ENCODE measurements at places on chromosomes 13 and 19.

GRCh38 chr19:23855676-23856075 lies 59.0 kb upstream of the ZNF726 start:
- DNase-seq = peak; percentile 1

GRCh38 chr13:22789916-22790315 lies 390.9 kb upstream of the SGCG start:
- DNase-seq = no peak

DNA sequence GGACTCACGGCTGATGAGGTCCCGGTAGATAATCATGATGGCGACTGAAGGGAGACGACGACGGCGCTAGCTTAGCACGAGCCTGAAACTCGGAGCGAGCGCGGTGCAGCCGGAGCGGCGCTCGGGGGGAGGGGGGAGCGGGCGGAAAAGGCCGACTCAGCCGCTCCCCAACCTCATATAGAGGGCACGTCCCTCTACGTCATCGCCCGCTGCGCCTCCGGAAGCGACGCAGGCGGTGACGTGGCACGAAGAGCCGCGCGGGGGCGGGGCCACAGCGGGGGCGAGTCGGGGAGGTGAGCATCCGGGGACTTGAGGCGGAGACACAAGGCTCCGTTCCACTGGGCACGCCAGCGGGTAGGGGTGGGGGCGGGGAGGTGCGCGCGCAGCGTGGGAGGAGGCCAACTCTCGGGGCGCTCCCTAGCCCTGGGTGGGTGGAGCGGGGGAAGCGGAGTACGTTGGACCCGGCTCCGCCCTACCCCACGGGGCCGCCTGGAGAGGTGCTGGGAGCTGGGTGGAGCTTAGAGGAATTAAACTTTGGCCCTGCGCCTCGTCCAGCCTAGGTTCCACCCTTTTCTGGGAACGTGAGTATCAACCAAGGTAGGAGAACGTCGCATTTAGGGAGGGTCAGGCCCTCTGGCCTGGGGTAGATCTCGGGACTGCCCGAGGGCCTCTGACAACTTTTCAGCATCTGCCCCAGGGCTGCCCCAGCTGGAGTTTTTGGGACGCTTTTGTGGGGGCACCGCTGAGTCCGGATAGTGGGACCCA lies at the start of gene TPT1:
Gene TPT1 (minus strand): TSS at position 150 of the 765 bp plus-strand sequence. CDS start 114 bp downstream, at position 36.
- peak; percentile 99 for DNase-seq

- no peak for DNase-seq
These were observed 5.6 kb downstream of the ATP8A2 start for GRCh38 chr13:25377244-25377962.

DNA sequence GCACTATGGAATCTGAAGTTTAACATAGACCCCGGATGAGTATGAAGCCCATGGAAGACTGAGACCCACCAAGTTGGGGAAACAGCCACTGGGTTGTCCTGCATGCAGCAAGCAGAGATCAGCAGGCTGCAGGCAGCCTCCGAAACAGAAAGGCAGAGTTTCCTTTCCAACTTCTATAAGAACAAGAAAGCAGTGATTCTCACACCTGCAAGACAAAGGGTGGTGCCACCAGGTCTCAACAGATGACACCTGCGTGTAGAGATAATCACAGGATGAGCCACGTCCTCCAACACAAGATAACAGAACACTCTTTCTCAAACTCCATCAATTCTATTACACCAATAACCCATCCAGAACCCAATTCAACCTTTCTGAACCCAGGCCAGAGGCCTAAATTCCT lies 457.9 kb downstream of the FOXO1 start:
- no peak for DNase-seq

DNA sequence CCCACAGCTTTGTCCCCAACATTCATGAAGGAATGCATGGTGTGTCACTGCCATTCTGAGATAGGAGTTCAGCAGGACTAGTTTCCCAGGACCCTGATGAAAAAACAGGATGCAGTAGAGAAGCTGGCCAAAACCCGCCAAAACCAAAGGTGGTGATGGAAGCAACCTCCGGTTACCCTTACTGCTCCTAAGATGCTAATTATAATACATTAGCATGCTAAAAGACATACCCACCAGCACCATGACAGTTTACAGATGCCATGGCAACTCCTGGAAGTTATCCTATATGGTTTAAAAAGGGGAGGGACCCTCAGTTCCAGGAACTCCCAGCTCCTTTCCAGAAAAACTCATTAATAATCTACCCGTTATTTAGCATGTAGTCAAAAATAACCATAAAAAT lies 59.9 kb upstream of the KCTD15 start:
- no peak for DNase-seq

DNA sequence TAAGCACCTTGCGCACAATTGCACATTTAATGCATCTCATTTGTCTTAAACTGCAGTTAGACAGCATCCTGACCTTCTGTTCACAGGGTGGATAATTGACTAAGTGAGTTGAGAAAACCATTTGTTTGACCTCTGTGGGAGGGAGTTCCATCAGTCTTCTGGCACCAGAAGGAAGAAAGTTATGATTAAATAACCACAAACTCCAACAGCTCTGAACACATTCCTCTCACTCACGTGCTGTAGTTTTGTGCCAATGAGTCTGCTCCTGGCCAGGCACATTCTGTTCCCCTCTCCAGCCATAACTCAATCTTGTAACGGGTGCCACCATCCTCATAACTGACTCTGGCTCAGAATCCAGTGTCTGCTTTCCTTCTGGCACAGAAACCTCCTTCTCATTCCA lies 817.2 kb downstream of the SLITRK1 start:
- DNase-seq = no peak

- no peak for DNase-seq
These were observed 164.2 kb downstream of the FOXO1 start for GRCh38 chr13:40502236-40502635.

- DNase-seq = peak; percentile 18
These were observed 787 bp downstream of the TIMM29 start for GRCh38 chr19:10929402-10929794.

DNA sequence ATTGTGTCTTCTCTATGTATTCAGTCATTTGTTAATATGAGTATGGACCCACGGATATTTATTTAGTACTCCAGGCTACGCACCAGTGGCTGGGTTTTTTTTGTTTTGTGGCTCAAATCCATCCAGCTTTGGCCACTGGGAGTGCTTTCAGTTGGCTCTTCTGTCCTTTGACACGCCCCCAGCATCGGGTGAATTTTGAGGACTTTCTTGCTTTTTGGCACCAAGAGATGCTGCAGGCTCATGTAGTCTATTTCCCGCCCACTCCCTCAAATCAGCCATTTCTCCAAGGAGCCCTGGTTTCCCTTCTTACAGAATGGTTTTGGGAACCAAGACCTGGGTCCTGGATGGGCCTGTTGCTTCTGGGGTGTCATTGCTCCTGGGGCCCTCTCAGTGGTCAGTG lies 55.8 kb downstream of the SMARCA4 start:
- DNase-seq = no peak

GRCh38 chr13:40578055-40578454 lies 88.4 kb downstream of the FOXO1 start:
- DNase-seq = no peak

GRCh38 chr13:30038884-30039283 lies 188.5 kb upstream of the UBL3 start:
- no peak for DNase-seq

GRCh38 chr19:42443944-42444398 lies 1.2 kb upstream of the CXCL17 start:
- no peak for DNase-seq

DNA sequence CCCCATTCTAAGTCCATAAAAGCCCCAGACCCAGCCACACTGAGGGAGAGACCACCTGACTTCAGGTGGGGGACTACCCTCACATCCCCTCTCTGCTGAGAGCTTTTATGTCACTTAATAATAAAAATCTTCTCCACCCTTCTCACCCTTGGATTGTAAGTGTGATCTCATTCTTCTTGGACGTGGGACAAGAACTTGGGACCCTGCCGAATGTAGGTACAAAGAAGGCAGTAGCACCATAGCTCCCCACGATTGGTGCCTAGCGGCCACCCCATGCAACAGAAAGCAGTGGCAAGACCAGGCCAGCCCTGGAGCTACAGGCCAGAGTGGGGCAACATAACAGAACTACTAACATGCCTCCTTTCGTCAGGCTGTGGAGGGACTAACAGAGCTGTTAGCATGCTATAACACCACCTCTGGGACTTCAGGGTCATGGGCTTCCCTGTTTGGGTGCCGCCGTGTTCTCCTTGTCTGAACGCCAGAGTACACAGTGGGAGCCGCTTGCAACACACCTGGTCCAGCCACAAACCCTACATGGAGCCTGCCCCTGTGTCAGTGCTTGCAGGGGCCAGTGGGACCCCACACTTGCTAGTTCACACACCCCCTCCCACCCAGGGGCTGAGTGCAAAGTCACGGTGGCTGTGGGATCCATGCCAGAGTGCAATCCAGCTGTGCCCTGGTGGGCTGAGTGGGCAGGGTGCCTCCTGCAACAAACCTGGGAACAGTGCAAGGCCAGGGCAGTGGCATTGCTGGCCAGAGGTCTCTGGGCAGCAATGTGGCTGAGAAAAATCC lies 5.2 kb upstream of the FBXO17 start:
- DNase-seq = no peak

- no peak for DNase-seq
These were observed 20.3 kb downstream of the ZC3H4 start for GRCh38 chr19:47093254-47093653.

Measured in hematopoietic multipotent progenitor cell treated with erythropoietin and hydrocortisone succinate and interleukin-3 and kit ligand, for 6 days (in vitro differentiated cells).